ENCODE measurements at places on chromosomes 16 and 17.

DNA sequence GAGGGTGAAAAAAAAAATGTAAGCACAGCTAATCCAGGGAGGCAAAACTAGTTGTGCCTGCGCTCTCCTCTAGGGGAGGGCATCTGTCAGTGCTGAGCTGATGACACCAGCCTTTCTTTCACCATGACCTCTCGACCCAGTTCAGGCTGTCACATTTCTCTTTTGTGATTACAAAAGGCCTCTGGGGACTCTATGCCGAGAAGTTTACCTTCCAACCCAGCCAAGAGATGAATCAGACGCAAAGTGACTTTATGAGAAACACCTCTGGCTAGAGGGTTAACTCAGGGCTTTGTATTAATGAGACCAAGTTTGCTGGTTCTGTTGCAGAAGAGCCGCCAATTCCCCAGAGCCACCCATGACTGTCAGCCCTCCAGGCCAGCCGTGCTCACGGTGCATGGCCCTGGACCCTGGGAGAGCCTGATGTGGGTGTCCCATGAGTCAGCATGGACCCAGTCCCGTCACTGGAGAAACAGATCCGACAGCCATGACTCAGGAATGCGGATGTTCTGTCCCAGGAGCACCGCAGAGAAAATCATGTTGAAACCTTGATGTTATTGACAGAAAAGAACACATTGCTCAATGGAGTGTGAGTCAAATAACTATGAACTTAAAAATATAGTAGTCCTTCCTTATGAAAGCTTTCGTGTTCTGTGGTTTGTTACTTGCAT, 437.2 kb downstream of the HS3ST3B1 start:
- DNase-seq, result no peak

DNA sequence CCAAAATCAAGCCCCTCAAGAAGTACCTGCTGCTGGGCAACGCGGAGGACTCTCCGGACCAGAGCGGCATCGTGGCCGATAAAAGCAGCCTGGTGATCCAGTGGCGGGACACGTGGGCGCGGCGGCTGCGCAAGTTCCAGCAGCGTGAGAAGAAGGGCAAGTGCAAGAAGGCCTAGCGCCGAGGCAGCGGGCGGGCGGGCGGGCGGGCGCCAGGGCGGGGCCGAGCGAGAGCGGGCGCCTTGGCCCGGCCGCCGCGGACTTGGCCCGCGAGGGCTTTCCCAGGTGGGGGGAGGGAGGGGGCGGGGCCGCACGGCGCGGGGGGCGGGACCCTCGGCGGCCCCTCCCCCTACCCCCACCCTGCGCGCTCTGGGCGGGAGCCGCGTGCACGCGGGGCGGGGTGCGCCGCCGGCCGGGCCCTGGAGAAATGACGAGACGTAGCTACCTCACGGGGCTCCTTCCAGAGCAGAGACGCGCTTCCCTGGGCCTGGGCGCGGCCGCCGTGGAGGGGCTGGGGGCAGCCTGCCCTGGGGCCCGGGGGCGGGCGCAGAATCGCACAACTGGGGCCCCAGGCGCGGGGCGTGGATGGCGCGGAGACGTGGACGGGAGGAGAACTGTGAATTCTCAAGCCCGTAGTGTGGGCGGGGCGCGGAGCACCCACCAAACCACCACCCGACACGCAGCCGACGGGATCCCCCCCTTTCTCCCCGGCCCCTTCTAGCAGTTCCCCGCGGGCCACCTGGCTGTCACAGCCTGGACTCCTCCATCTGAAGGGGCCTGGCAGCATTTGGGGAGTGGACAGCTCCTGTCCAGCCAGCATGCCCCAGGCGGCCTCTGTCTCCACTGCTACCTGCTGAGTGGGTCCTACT, 218.7 kb downstream of the NTN1 start:
- DNase-seq, result peak; percentile 50

DNA sequence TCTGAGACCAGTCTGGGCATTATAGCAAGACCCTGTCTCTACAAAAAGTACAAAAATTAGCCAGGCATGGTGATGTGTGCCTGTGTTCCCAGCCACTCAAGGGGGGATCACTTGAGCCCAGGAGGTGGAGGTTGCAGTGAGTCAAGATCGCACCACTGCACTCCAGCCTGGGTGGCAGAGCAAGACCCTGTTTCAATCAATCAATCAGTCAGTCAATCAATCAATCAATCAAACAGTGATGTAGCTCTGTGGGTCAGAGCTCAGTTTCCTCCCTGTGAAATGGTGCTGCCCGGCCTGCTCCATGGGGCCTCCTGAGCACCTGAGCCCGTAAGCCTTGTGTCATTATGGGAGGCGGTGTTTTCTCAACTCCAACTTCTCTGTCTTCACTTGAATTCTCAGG, 167.1 kb upstream of the CIBAR2 start:
- DNase-seq, result no peak

- DNase-seq, result no peak
Measured at GRCh38 chr17:46847204-46848191, 3.9 kb upstream of the WNT9B start.

DNA sequence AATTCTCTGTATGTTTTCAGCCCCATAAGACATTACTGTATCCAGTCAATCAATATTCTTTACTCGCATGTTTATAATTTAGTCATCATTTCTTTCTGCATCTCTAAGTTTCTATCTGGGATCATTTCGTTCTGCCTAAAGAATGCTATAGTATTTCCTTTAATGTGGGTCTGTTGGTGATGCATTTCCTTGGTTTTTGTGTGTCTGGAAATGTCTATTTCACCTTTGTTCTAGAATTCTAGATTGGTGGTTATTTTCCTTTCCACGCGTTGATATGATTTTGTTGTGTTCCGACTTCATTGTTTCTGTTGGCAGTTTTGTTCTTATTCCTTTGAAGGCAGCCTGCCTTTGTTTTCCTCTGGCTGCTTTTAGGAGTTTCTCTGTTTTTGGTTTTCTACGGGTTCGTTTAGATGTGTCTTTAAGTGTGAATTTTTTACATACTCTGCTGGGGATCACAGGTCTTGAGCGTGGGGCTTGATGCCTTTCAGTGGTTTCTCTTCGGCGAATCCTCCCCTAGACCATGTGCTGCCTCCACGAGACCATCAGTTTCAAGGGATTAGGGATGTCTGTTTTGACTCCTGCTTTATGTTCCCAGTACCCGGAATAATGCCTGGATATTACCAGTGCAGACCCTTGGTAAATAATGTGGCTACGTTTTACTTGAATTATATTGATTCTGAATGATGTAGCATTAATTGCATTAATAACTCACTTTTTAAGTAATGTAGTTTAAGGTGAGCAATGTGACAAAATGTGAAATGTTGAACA, 23.5 kb downstream of the POLR3E start:
- no peak for DNase-seq

GRCh38 chr16:30555315-30556124, 2.7 kb downstream of the ZNF764 start:
- DNase-seq, result no peak

DNA sequence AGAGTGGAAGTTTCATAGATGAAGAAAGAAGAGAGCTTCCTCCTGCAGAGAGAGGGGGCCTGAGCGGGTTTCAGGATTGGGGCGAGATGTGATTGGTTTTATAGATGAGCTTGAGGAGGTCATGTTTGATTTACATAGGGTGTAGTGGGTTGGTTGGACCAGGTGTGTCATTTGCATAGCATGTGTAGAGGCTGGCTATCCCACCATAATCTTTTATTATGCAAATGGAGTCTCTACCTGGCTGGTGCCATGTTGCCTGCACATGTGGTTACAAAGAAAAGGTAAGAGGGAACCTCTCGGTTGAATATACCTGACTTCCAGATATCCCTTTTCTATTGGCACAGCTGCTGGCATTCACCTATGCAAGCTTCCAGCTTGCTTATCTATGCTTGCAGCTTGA, 228.1 kb downstream of the BCAS3 start:
- DNase-seq, result no peak

GRCh38 chr16:72501739-72502593, 330.0 kb upstream of the PMFBP1 start:
- DNase-seq, result peak; percentile 3

- no peak for DNase-seq
Measured at GRCh38 chr17:2940352-2940751, 123.1 kb downstream of the OR1D5 start.

- peak; percentile 67 for DNase-seq
Measured at GRCh38 chr16:85420501-85421337, 192.4 kb upstream of the GSE1 start.

Measured in stimulated activated CD8-positive, alpha-beta memory T cell treated with anti-CD3 and anti-CD28 coated beads, Interleukin-15, amount 100 ng/mL, for 48 hours (primary cell).